ENCODE measurements at places on chromosomes 3 and 15.

DNA sequence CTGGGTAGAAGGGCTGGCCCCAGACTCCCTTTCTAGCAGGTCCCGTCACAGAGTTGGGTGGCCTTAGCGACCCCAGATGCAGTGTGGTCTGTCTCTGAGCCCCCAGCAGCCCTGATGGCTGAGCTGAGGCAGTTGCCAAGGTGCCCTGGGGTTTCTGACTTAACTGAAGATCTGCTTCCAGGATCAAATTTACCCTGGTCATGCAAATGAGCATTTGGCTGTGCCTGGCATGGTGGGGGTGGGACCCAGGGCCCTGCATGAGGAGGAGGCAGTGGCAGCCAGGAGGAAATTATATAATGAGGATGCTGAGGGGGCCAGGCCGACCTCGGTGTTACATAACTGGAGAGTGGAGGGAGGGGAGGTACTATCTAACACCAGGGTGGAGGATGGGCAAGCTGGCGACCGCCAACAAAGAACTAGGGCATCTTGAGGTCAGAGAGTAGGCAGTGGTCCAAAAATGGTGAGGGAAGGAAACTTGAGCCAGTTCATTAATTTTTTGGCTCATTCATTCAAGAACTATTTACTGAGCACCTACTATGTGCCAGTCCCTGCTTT, 16.4 kb downstream of the PLEKHO2 start:
- no peak for DNase-seq

DNA sequence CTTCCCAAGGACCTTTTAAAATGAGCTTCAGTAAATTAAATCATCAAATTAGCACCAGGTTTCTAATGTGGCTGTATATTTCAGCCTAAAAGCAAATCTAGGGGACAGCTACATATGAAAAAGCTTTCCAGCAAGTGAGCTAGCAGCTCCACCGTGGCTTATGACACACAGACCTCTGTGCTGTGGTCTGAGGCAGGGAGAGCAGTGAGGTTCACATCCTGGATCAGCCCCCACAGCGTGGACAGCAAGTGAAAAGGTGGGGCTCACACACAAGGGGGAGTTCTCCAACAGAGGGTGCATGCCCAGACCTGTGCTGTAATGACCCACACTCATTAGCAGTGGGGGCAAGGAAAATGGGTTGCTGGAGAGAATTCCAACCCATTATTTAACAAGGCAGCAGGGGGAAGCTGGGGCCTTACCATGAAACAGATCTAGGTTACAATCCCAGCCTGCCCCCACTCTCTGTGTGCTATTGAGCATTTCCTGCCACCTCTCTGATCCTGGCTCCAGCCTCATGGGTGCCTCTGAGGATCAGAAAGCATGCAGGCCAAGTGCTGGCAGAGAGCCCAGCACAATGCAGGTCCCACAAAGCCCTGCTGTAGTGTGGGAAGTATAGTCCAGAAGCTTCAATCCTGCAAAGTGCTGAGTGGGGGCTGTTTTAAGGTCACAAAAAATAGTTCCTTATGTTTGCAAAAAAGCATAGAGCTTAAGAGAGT, 48.2 kb downstream of the RASGRF1 start:
- DNase-seq, result no peak

- DNase-seq, result no peak
Measured at GRCh38 chr3:28907616-28908015, 373.3 kb upstream of the RBMS3 start.

- DNase-seq, result no peak
Measured at GRCh38 chr15:57122080-57122840, 203.8 kb downstream of the TCF12 start.

GRCh38 chr3:100811779-100812507, 102.6 kb downstream of the TFG start:
- DNase-seq, result no peak

DNA sequence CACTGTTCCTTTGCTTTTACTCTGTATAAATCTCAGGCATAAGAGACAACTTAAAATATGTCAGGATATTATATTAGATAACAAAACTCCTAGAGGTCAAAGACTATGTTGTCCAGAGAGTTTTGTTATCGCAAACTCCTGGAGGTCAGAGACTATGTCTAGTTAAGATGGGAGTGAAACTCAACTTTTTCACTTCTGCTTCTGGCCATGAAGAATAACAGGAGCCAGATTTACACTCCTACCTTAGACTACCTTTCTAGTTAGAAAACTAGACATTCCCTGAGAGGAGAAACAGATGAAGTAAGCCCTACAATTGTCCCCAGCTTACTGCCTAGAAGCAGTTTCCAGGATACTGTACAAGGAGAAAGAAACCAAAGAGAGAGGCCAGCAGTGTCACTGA, 255.4 kb upstream of the UBE2E1 start:
- no peak for DNase-seq

DNA sequence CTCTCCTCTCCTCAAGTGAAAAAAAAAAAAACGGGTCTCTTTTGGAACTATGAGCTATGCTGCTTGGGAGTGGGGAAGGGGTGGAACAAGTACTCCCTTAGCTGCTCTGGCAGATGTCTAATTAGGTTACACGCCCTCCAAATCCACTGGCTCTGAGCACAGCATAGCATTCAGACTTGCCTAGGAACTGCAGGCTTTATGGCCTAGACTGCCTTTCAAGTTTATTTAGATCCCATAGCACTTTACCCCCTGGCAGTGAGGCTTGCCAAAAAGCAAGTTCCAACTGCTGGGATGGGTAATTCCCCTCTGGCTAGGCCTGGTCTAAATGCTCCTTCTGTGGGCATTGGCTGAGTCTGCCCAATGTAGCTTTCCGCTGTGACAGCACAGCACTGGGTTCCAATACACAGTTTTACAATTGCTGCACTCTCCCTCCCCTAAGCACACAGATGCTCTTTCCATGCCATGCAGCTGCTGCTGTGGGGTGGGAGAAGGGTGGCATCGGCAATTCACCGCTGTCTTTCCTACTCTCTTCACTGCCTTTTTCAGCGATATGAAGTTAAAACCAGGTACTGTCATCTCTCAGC, 152.8 kb downstream of the KCNAB1 start:
- no peak for DNase-seq

GRCh38 chr3:127785711-127786265, 36.5 kb downstream of the MGLL start:
- no peak for DNase-seq

DNA sequence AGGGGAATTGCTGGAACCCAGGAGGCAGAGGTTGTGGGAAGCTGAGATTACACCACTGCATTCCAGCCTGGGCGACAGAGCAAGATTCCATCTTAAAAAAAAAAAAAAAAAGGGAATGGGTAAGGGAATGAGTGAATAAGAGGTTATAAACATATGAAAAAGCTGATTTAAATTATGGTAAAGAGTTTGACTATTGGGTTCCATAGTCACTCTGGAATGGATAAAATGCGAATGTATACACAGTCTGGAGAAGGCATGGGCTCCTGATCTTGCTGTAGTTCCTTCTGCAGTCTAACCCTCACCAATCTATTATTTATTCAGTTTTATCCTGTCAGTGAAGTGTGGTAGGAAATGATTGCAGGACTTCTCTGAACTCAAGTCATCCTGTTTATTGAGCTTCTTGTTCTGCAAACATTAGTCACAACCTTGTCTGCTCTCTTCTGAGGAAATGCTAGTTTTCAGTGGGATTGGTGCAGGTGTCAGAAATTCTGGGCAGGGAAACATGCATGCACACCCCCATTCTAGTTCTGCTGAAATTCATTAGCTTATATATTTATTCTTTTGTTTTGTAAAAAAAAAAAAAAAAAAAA, 190.9 kb upstream of the CFAP20DC start:
- DNase-seq, result no peak

DNA sequence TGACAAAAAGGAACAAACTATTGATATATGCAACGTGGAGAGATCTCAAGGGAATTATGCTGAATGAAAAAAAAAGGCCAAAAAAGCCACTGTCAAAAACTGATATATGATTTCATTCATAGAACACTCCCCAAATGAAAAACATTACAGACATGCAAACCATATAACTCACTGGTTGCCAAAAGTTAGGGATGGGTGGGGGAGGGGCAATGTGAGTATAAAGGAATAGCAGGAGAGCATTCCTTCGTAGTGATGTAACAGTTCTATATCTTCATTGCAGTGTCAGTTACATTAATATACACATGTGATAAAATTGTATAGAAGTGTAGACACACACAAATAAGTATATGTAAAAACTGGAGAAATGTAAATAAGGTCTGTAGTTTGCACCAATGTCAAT, 12.2 kb downstream of the GBE1 start:
- no peak for DNase-seq

DNA sequence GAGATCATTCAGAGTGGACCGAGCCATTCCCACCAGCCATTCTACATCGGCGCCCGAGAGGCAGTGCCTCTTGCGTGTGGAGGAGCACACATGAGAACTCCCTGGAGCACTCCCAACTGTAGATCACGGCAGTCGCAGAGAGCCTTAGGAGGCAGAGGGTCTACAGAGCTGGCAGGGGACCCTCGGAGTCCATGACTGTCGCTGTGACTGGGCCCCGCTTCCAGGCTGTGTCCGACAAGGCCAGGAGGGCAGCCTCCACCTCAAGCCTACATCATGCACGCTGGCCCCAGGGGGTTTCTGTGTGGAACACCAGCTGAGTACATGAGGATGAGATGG, 159.0 kb downstream of the CHSY1 start:
- no peak for DNase-seq

GRCh38 chr3:179116816-179117215, 31.3 kb upstream of the PIK3CA start:
- DNase-seq, result no peak

GRCh38 chr3:197878427-197878826, 71.6 kb upstream of the RPL35A start:
- no peak for DNase-seq
